Skin of body (tissue), 3 donors: ENCODE measurements at places on chromosomes 6 and 20. TPM values are rescaled to one million over a fixed set of nuclear protein-coding genes. Genes with fewer than 3 reads are reported as not detected.

DNA sequence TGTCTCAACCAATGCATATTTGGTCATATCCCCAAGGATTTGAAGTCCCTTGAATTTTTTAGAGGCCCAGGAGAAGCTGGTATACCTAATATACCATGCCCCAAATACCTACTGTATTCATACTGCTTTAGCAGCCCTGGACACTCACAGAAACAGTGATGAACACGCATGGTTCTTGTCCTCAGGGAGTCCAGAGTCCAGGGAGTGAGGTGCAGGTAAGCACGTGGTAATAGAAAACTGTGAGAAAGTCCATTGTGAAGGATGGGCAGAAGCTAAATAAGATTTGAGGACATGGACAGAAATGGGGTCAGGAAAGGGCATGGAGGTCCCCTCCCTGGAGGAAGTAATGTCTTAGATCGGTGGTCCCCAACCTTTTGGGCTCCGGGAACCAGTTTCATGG is 85.4 kb downstream of the TSHZ2 start:
- no peak for DNase-seq

DNA sequence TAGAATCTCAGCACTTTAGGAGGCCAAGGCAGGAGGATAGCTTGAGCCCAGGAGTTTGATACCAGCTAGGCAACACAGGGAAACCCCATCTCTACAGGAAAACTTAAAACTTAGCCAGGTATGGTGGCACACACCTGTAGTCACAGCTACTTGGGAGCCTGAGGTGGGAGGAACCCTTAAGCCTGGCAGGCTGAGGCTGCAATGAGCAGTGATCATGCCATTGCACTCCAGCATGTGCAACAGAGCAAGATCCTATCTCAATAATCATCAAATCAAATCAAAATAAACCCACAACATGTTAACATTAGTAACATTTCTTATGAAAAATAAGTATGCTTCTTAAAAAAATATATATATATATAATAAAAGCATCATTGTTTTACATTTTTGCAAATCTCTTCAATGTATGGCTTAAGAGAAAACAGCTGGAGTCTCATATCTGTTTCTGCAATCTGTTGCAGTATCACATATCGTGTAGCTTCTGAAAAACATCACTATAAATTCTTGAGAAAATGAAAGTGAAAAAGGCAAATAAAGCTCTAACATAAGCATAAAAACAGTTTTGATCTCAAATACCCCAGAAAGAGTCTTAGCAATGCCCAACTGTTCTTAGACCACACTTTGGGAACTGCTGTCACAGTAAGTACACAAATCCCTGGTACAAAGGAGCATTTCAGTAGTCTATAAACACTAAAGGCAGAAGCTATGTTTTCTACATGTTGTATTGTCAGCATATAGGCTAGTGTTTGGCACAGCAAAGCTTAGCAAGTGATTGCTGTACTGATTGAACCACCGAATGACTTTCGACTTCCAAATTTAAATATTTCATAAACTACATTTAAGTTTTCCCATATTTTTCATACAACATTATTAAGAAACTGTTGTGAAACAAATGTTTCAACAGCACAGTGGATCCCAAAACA is 8.0 kb downstream of the MMUT start:
- no peak for DNase-seq

ADAM33 gene
- 53.2 TPM for total RNA-seq

- no peak for DNase-seq
These were observed 18.9 kb upstream of the TRAM2 start for GRCh38 chr6:52595796-52596130.

DNA sequence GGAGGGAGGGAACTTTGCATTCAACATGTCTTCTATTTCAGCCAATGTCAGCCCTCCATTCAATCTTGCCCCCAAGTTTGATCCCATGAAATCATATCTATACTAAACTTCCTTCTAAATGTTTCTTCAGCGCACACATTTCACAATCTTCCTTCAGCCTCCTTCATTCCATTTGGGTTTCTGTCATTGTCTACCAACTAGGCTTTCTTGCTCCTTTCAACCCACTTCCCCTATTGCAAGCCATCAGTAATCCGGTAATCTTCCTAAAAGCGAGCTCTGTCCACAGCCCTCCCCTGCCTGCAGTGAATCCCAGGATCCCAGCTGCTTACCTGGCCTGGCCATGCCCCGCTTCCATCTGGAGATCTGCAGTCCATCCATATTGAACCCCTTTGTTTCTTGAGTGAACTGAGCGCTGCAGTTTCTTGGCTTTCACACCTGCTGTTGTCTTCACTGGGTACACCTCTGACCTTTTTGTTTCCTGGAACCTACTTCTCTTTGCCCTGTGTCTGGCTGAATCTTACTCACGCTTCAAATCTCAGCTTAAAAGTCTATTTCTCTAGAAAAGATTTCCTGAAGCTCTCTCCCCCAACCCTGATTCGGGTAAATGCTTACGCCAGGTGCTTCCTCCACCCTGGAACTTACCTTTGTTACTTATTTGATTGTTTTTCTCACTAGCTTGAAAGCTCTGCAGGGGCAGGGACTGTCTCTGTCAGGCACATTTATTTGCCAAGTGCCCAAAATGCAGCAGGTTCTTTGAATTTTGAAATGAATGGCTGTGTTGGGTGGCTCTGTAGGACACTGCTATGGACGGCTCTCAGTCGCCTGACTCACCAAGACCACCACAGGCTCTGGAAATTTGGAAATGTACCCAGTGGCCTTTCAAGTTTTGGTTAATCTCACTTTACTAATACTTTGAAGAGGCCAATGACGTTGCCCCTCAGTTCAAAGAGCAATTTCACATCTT is 50.3 kb downstream of the ADTRP start:
- DNase-seq, result no peak

PAX1 gene
- 1.2 TPM for total RNA-seq

FYN gene
- total RNA-seq, result 145 TPM

- DNase-seq, result no peak
These were observed 545.4 kb downstream of the ADGRB3 start for GRCh38 chr6:69180361-69181067.

DNA sequence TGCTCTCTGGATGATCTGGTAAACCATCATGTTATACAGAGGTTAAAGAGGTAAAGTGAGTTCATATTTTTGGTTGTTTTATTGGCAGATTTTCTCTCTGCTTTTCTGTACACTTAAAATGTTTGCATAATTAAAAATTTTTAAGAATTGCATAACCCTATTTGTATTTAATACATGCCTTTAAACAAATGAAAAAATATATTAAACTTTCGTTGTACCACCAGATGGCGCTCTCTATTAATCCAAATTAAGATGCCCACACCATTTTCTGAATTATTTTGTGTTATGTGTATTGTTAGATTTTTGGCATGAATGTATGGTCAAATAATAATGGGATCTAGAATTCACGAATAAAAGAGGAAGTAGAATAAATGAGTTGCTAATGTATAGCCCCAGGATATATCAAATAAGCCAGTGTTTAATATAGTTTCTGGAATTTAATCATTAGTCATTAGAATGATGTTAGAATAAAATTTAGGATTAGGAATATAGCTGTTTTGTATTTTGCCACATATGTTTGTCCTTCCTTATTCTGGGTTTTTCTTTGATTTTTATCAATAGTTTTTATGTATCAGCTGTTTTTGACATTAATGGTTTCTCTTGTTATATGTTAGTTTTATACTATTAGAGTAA is 38.9 kb downstream of the SMAP1 start:
- DNase-seq, result peak; percentile 2

SGK2 gene
- 8.3 TPM for total RNA-seq

- DNase-seq, result no peak
These were observed 330.8 kb upstream of the PREP start for GRCh38 chr6:105733556-105734162.

SIRPB1 gene
- total RNA-seq, result 0.99 TPM

GRCh38 chr6:106181664-106182418 is 95.7 kb downstream of the PRDM1 start:
- no peak for DNase-seq

DNAH8 gene
- 0.89 TPM for total RNA-seq

GRCh38 chr20:15854911-15855310 is 718.3 kb downstream of the KIF16B start:
- DNase-seq, result no peak

- peak; percentile 14 for DNase-seq
These were observed 5.9 kb downstream of the NUDT3 start for GRCh38 chr6:34386316-34387137.

GRCh38 chr20:57480444-57481160 is 44.3 kb downstream of the CTCFL start:
- no peak for DNase-seq

MYCT1 gene
- total RNA-seq, result 16.3 TPM

GRCh38 chr20:64077541-64077875 is 1.8 kb downstream of the RGS19 start:
- no peak for DNase-seq

DNA sequence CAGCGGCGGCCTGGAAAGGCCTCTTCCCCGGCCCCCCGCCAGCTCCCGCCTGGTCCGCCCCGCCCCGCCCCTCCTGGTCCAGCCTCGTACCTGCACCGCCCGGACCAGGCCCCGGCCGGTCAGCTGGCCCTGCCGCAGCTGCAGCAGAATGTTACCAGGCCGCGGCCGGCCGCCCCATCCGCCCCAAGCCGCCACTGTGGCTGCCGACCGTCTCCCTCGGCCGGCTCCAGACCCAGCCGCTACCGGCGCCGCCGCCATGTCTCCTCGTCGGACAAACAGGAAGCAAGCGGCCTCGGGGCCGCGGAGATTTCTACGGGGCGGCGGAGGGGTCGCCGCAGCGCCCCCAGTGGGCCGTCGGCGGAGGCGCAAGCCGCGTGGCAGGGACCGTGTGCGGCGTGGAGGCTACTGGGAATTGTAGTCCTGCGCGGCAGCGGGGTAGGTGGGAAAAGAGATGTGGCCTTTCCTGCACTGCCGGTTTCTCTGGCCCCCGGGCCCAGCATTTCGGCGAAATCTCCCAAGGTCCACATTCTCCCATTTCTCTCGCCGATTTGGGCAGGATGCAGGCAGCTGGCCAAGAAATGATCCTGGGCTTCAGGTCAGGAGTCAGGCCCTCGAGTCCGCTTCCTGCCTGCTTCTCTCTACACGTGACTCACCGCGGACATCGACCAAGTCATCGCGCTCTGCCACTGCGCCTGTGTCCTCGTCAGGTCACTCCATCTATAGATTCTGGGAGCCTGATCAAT is at the start of gene TRPC4AP:
Gene TRPC4AP (minus strand): TSS at position 284 of the 743 bp plus-strand sequence. CDS start 26 bp downstream, at position 258.
- DNase-seq, result peak; percentile 90

ULBP3 gene
- 3.9 TPM for total RNA-seq

GRCh38 chr6:93749191-93749590 is 329.8 kb upstream of the EPHA7 start:
- DNase-seq, result no peak

GRCh38 chr6:33850869-33851541 is 47.2 kb upstream of the MLN start:
- DNase-seq, result no peak

DNA sequence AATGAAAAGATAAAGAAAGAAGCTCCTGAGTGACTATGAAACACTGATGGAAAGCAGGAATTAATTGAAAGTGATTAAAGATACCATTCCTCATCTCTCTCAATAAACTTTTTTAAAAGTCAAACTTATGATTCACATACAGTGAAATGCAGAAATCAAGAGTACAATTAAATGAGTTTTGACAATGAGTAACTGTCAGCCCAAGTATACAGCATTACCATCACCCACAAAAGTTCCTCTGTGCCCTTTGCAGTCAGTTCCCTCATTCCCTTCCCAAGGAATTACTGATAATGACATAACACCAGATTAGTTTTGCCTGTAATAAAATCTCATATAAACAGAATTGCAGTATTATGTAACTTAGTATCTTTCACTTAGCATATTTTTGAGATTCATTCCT is 44.5 kb downstream of the ATG5 start:
- DNase-seq, result no peak

- peak; percentile 28 for DNase-seq
These were observed 120.0 kb upstream of the AKIRIN2 start for GRCh38 chr6:87822011-87822410.

DNA sequence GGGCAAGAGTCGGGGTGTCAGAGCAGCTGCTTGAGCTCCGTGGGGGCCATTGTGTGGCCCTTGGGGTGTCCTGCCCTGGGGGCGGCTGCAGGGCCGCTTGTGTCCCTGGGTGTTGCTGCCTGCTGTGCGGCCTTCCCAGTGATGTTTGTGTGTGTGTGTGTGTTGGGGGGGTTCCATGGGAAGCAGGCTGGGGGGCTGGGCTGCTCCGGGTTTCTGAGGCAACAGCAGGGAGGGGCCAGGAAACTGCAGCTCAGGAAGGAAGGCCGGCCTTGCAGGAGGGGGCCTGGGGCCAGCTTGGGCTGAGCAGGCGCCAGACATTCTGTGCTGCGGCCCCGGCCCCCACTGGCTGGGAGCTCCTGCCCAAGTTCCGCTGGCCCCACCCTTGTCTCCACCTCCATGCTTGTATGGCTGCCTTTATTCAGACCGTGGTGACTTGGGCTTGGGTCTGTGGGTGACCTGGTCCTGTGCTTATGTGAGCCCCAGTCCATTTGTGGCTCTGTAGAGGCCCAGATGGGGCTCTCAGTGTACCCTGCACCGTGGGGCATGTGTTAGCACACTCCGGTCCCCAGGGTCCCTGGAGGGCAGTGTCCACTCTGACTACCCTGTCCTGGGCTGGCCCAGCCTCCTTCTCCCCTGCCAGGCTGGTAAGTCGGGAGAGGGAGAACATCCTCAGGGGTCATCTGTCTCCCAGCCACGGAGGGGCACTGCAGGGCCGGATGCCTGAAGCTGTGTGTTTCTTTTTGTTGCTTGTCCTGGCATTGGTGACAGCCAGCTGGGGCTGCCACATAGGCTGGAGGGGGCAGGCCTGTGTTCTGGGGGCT is 4.6 kb upstream of the SOX18 start:
- no peak for DNase-seq

MUC22 gene
- total RNA-seq, result not detected

DNA sequence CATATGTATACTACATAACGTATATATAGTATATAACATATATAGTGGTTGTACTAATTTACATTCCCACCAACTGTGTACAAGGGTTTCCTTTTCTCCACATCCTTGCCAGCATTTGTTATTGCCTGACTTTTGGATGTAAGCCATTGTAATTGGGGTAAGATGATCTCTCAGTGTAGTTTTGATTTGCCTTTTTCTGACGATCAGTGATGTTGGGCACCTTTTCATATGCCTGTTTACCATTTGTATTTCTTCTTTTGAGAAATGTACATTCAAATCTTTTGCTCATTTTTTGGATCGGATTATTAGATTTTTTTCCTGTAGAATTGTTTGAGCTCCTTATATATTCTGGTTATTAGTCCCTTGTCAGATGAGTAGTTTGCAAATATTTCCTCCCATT is 11.4 kb downstream of the SYNJ2 start:
- DNase-seq, result no peak

DNA sequence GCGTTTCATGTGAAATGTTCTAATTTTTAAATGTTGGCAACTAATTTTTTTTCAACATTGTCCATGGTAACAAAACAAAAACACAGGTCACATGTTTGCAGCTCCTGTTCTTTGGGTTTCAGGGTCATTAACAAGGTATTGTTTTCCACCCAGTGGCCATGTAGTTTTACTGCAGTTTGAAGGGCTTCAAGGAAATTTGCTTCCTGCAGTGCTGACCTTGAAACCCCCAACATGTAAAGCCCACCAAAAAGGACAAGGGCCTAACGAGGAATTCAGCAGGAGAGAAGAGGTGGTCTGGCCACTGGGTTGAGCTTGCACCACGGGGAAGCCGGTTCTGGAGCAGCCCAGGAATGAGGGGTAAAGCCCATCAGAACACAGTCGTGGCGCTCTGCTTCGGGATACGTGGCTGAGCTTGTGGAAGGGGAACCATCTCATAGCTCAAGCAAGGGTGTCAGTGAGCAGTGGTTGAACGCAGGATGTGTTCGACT is 13.9 kb upstream of the KLHL31 start:
- no peak for DNase-seq
